ENCODE measurements at places on chromosomes 4 and X.
A peak's percentile ranks its signal among the peaks of the same experiment; 100 is the strongest.

GRCh38 chr4:80948141-80948540 lies 82.4 kb upstream of the BMP3 start:
- DNase-seq, result no peak

- DNase-seq, result no peak
These were observed 23.0 kb upstream of the CCNA2 start for GRCh38 chr4:121846662-121847061.

DNA sequence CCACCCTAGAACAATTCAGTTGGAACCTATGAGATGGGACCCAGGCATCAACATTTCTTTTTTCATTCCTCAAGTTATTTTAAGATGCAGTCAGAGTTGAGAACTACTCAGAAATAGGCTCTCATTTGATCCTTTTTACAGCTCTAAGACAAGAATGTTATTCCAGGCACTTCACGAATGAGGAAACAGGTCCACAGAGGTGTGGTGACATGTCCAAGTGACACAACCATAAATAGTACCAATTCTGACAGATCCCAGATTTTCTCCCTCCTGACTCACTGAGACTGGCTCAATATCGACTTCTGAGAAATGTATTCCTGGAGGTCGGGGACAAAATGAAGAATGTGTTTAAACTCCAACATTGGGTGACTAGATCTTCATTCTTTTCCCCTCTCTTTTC lies 11.1 kb downstream of the TCEANC start:
- no peak for DNase-seq

DNA sequence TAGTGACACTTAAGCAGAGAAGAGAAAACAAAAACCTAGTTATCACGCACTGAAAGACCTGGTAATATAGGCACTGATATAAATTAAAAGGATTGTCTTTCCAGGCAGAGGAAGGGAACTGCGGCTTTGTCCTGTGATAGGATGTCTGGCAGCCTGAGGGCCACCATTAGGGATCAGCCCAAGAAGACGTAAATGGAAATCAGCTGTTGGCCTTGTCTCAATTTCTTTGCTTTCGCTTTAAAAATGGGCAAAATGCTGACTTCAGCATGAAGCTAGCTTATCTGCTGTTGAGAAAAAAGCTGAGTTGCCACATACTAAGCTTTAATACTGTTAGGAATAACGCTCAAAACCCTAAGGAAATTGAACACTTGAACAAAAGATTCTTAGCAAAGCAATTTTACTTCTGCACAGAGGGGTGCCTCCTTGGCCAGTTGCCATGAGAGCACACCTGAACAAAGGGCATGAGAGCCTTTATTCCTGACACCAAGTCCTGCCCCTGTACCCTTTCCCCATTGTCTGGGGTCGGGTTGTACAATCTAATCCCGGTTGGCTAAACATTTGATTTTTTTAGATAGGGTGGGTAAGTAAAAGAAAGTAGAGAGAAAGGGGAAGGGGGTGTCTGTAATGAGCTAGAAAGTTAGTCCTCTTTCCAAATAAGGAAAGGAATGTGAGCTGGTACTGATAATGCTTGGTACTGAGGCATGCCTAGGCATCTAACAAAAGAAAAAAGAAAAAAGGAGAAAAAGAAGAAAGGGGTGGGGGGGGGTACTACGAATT lies 85.1 kb upstream of the UCP1 start:
- no peak for DNase-seq

- DNase-seq, result no peak
These were observed 219.4 kb downstream of the EPHA5 start for GRCh38 chr4:65450899-65451298.

GRCh38 chr4:9989918-9990635 lies 31.2 kb downstream of the SLC2A9 start:
- no peak for DNase-seq

GRCh38 chrX:104929324-104929723 lies 291.2 kb downstream of the TEX13A start:
- DNase-seq, result no peak

GRCh38 chr4:138405466-138405891 lies 163.3 kb upstream of the SLC7A11 start:
- DNase-seq, result no peak

- peak; percentile 40 for DNase-seq
These were observed at the start of gene SCRG1 for GRCh38 chr4:173398779-173399415. Gene SCRG1 (minus strand): TSS chr4:173399116. CDS start chr4:173391414, 7,702 bp downstream.

DNA sequence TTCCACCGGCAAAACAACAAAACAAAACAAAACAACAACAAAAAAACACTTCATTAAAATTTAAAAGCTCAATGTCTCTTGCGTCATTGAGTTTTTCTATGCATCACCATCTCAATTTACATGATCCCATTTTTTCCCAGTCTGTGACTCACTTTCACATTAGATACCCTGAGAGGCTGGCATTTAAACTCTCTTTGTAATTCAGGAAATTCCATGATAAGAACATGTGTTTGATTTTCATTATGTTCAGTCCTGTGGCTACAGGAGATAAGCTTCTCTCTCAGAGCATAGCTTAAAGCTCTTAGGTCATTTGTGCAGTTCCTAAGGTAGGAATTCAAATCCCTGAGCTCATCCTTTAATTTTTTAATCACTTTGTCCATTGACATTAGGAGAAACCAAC lies 104.6 kb downstream of the NBDY start:
- no peak for DNase-seq

GRCh38 chr4:7947927-7948326 lies 8.3 kb upstream of the AFAP1 start:
- DNase-seq, result no peak

- DNase-seq, result no peak
These were observed 55.6 kb downstream of the RTL9 start for GRCh38 chrX:110414273-110414672.

DNA sequence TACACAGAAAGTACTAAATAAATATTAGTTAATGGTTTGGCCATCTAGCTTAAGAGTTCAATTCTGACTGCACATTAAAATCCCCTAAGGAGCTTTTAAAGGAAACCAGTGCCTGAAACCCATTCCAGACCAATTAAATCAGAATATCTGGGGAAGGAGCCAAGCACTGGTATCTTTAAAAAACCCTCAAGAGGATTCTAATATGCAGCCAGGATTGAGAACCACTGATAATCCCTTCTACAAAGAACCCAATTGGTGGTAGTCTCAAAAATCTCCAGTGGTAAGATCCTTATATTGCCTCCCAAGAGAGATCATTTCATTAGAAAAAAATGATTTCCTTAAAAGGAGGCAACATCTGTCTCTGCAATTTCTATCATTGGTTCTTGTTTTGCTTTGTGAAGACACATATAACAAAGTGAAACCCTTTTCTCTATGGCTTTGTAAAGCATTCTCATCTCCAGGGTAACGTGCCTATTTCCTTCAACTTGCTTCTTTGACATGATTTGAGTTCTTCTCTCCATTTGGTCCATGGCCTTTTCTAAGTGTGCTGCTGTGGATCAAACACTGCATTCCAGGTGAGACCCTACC lies 3.5 kb downstream of the GPR34 start:
- no peak for DNase-seq

GRCh38 chr4:156553659-156554058 lies 417.9 kb downstream of the PDGFC start:
- no peak for DNase-seq

GRCh38 chr4:175705407-175705806 lies 106.7 kb downstream of the GPM6A start:
- peak; percentile 81 for DNase-seq

GRCh38 chrX:136827026-136827425 lies 46.3 kb upstream of the ARHGEF6 start:
- DNase-seq, result no peak

- no peak for DNase-seq
These were observed 1977.9 kb upstream of the ADGRL3 start for GRCh38 chr4:59222221-59222620.

- DNase-seq, result peak; percentile 10
These were observed 1.7 kb upstream of the CNOT6L start for GRCh38 chr4:77820649-77821561.

GRCh38 chr4:162229670-162230069 lies 65.9 kb upstream of the FSTL5 start:
- DNase-seq, result no peak

DNA sequence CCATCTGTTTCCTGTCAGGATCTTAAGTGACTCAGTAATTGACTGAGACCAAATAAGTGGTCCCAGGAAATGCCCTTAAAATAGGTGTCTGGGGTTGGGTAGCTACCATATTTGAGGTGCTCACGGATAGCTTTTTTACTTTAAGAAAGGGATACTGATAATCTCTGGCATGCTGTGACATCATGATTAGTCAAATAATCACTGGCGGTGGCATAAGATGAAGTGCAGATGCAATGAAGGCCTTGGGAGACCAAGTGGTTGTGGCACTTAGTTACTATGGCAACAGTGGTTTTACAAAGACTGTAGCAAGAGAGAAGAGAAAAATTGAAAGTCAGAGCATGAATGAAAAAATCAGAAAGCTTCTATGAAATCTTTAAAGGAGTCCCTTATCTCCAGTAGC lies 114.5 kb upstream of the SLIT2 start:
- DNase-seq, result no peak

- no peak for DNase-seq
These were observed 909 bp upstream of the SLAIN2 start for GRCh38 chr4:48340276-48340964.

GRCh38 chr4:39259571-39260330 lies 77.4 kb downstream of the WDR19 start:
- no peak for DNase-seq

DNA sequence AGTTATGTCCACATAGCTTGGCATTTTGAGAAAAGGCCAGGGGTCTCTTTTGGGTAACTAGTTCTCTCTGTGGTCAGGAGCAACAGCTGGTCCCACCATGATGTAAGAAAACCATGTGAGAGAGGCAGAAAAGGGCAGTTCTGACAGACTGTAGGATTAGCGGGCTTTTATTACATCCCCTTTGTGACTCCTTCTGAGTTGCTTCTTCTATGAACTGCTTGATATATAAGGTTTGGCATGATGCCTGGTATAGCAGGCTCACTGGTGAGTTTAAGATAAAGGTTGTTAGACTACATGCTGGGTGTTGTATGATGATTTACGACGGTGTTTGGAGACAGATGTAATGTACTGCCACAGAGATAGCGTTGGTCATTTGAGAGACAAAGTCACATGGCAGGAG lies 2308.1 kb upstream of the AGA start:
- no peak for DNase-seq

DNA sequence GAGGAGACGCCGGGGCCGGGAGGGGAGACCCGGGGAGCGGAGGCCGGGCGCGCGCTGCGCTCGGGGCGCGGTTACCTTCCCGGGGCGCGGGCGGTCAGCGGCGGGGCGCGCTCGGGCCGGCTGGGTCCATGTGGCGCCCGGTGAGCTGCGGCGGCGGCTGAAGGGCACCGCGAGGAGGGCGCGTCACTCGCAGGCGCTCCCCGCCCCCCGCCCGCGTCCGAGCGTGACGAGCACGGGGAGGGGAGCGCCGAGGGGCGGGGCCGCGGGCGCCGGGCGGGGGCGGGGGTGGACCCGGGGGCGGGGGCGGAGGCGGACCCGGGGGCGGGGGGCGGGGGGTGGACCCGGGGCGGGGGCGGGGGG lies at the start of gene CPLX1:
CPLX1 (minus strand) TSS at position 159 of the 360 bp plus-strand sequence. CDS start 1,607 bp downstream, outside the sequence.
- peak; percentile 34 for DNase-seq

- DNase-seq, result no peak
These were observed 21.2 kb downstream of the NSG1 start for GRCh38 chr4:4408132-4408523.

DNA sequence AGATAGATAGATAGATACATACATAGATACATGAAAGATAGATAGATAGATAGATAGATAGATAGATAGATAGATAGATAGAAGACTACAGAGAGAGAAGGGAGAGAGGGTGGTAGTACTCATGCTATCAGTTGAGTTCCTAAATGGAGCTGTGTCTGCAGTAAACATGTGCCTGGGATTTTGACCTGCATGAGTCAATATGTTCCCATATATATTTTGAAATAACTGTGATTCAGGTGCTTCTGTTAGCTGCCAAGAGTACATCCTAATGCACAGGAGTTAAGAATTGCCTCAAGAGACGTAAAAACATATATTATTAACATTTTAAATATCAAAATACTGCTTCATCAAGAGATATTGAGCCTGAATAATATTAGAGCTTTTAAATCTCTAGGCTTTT lies 379.4 kb downstream of the GRXCR1 start:
- DNase-seq, result no peak

DNA sequence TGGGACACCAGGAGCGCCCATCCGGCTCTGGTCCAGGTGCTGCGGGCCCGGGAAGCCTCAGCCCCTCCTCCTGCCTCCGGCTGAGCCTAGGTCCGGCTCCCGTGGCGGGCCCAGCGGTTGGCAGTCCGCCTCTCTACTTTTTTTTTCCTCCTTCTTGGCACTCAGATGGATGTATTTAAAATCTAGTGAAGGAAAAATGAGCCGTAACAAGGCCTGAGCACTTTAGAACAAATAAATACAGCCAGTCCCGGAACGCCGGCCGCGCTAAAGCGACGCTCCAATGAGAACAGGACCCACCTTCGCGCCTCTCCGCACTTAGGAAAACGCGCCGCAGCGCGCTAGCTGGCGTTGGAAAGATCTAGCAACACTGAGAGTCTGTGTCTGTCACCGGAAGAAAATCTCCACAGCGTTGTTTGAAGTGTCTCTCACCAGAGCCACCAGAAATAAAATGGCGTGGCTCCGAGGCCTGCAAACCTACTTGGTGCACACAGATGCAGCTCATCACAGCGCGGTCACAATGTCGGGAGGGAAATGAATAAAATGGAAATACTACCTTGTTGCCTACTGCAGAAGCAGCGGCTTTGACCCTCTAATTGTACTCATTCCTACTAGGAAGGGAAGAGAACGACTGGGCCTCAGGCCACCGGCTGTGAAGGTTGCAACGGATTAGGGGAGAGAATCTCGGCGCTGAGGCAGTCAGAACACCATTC lies 4.7 kb downstream of the NEUROG2 start:
- no peak for DNase-seq

DNA sequence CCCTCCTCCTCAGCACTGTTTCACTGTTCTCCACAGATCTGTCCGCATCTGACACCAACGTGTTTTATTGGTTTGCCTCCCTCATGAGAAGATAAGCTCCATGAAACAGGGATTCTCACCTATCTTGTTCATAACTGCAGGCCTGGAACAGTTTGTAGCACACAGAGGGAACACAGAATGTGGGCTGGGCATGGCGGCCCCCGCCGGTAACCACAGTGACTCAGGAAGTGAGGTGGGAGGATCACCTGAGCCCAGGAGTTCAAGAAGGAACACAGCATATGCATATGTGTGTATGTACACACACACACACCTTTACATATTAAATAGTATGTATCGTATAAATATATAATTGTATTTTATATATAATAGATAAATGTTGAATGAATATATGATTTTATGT lies 168.6 kb downstream of the AFAP1 start:
- DNase-seq, result no peak

DNA sequence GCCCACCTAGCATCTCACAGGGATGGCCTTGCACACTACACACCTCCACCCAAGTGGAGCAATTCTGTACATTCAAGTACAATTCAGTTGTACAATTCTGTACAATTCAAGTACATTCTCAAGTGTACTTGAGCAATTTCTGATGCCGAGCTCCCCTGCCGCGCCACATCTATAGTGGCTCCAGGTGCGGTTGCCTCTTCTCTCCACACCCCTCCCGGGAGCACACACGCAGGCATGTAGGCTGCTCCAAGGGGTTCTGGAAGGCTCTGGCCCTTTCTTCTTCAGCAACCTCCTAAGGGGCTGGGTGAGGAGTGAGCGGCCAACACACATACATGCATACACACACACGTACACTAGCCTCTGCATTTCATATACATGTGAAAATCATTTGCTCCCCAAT lies 18.9 kb upstream of the DUSP9 start:
- DNase-seq, result no peak

All from anterior cingulate cortex (tissue), 58 donors.